Heart left ventricle (tissue), 16 donors: ENCODE measurements at places on chromosomes 7 and 10. TPM values are rescaled to one million over a fixed set of nuclear protein-coding genes. Genes with fewer than 3 reads are reported as not detected.

DNA sequence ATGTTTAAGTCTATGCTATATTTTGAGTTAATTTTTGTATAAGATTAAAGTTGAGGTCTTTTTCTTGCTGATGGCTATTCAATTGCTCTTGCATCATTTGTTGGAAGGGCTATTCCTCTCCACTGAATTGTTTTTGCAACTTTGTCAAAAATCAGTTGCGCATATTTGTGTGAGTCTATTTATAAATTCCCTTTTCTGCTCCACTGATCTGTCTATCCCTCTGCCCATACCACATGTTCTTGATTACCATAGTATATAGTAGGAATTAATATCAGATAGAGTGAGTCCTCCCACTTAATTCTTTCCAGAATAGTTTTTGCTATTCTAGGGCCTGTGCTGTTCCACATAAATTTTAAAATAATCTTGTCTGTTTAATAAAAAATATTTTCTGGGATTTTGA lies 152.4 kb upstream of the ADCY1 start:
- no peak for DNase-seq

- no peak for DNase-seq
Observed at GRCh38 chr10:102965311-102965851, 47.3 kb downstream of the CNNM2 start.

DNA sequence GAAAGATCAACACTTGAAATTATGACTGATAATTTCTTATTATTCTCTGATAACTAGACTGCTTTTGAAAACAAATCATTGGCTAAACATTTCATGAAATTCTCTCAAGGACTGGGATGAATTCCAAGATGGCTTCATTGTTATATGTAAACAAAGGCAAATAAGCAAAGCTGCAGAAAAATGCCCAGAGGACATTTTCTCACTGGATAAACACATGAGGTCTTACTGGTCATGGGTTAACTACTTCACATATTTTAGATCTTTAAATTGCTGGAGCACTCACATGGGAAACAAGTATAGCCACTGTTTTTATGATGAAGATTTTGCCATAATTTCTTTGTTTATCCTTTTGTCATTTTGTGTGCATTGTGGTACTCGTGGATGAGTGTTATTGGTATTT lies 239.1 kb downstream of the PHF14 start:
- no peak for DNase-seq

Gene FBXL13
- total RNA-seq = 0.42 TPM

DNA sequence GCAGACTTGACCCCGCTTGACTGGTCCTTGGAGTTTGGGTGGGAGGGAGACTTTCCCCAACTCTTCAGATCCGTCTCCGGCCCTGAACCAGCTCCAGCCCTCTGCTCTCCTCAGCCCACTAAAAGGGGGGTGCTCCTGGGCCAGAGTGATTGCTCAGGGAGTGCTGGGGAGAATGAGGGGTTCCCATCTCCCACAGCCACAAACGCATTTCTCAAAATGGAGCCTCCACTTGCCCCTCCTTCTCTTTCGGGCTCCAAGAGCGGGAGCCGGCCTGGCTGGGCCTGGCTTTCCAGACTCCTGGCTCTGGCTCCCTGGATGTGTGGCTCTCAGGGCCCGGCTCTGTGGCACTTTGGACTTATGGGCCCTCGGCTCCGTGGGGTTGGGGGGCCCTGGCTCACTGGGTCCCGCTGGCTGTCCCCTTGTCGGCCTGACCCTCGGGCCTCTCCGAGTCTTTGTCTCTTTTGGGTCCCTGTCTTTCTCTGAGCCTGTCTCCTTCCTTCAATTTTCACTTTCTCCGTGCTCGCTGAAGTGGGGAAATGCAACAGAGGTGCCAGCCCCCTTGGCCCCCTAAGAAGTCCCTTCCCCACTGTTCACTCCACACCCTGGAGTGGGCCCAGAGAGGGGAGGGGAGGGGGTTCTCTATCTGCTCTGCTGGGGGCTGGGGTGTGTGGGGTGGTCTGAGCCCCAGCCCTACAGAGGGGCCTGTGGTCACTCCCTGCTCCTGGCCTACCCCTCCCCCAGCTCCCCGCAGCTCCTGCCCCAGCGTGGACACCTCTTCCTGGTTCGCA lies 713 bp downstream of the LZTS2 start:
- peak; percentile 60 for DNase-seq

DNA sequence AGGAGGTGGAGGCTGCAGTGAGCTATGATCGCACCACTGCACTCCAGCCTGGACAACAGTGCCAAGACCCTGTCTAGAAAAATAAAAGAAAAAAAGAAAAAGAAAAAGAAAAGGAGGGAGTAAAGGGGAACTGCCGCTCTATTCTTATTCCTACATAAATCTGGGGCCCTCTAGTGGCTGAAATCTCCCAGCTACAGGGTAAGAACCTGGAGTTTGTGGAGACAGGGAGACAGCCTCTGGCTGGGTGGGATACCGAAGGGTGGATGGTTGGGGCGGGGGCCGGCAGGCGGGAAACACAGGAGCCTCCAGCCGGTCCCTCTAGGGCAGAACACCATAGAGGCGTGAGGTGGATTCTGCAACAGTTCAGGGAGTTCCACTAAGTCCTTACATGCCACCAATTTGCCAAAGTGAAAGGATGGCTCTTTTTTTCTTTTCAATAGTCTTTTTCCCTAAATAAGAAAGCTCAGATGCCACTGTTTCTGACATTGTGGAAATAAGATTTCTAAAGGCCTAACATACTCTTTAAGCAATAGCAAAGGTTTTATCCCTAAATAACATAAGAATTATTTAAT lies 117.3 kb downstream of the SVIL start:
- DNase-seq = no peak

DNA sequence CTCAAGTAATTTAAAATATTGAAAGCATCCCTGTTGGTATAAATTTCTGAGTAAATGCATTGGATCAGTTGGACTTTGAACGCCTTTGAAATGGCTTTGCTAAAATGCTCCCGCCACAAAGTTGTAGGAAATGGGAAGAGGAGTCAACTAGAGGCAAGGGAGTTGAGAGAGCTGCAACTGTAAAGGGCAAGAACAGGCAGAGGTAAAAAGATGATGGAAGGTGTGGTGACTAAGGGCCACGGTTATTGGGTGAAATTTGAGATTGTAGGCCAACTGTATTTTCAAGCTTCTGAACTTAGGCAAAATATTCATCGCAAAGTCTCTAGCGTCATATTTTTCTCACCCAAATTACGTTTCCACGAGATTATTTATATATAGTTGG lies 595 bp upstream of the SUMF2 start:
- no peak for DNase-seq

Gene TEX36
- total RNA-seq = not detected

GRCh38 chr10:43261578-43262396 lies 5.1 kb downstream of the RASGEF1A start:
- DNase-seq = no peak

DNA sequence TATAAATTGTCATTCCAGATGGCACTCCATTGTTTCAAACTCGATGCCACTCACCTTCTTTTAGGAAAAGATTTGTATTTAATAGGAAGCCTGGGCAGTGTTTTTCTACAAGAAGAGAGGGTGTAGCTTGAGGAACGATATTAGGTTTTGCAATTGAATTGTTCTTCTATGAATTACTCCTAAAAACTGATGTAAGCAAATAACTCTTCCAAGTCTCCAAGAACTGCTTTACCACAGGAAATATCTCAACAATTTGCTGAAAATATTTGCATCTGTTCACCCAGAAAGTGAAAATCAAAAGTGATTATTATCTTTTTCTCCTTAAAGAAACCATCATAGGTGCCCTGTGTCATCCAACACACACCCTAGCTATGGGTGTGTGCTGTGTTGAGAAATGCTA lies 261.3 kb upstream of the MEOX2 start:
- DNase-seq = no peak

GRCh38 chr7:133489906-133490305 lies 237.0 kb downstream of the EXOC4 start:
- no peak for DNase-seq

Gene MBLAC1
- total RNA-seq = 2.7 TPM

Gene AS3MT
- 22.7 TPM for total RNA-seq

GRCh38 chr10:3564346-3565002 lies 220.5 kb downstream of the KLF6 start:
- no peak for DNase-seq

DNA sequence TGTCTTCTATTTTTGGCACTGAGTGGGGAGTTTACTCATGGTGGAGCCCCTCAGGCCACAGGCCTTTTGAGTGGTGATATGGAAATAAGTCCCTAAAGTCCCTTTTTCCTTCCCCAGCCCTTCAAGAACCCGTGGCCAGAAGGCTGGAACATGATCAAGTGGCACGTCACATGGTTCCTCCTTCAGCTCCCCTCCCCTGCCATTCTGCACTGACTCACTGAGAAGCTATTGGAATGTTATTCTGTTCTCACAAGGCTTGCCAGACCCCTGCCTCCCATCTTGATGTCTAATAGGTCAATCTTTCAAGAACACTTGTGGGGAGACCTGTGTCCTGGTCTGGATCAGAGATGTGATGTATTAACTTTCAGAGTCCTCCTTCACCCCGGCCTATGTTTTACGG lies 279.8 kb downstream of the SEC23IP start:
- no peak for DNase-seq

- no peak for DNase-seq
Observed at GRCh38 chr7:34162027-34162565, 256.8 kb downstream of the BMPER start.

DNA sequence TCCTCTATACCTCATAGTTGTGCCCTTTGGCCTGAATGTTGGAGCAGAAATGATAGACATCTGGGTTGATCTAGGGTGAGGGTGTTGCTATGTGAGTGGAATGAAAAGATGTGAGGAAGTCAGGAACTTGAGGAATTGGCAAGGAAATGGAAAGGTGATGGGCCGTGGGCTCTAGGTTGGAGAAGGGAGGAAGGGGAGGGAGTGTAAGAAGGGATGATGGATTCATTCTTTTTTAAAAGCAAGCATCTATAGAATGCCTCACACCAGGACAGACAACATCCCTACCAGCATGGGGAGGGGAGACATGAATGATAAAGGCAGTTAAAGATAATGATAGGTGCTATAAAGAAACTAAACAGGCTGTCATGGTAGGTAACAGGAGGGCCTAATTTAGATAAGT lies 168.1 kb downstream of the WNT2 start:
- DNase-seq = no peak

- DNase-seq = no peak
Observed at GRCh38 chr10:76784076-76784475, 853.5 kb downstream of the KCNMA1 start.

GRCh38 chr10:132664407-132664806 lies 121.5 kb downstream of the NKX6-2 start:
- no peak for DNase-seq

GRCh38 chr7:109318136-109318535 lies 748.5 kb downstream of the DNAJB9 start:
- DNase-seq = no peak

Gene MEIG1
- total RNA-seq = not detected

DNA sequence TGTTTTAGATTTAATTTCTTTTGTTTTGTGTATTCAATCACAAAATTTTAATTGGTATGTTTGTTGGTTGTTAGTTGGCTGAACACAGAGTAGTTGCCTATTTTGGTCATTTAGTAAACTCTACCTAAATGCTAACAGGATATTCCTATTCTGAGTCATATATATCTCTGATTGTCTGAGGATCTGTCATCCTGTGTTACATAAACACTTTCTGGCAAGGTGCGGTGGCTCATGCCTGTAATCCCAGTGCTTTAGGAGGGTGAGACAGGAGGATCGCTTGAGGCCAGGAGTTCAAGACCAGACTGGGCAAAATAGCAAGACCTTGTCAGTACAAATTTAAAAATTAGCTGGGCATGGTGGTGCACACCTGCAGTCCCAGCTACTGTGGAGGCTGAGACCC lies 178.6 kb downstream of the PLCE1 start:
- no peak for DNase-seq

Gene PAX4
- not detected for total RNA-seq

DNA sequence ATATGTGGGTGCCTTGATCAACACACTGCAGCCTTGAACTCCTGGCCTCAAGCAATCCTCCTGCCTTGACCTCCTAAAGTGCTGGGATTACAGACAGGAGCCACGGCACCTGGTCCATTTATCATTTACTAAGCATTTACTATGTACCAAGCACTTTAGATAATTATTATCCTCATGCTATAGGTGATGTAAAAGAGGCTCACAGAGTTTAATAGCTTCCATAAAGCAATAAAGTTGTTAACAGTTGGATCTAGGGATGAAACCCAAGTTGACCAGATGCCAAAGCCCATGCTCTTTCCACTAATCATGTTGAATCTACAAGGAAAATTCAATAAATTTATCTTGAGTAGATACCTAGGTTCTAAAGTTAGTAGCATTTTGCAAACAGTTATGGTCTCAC lies 5.0 kb downstream of the NAPEPLD start:
- no peak for DNase-seq

DNA sequence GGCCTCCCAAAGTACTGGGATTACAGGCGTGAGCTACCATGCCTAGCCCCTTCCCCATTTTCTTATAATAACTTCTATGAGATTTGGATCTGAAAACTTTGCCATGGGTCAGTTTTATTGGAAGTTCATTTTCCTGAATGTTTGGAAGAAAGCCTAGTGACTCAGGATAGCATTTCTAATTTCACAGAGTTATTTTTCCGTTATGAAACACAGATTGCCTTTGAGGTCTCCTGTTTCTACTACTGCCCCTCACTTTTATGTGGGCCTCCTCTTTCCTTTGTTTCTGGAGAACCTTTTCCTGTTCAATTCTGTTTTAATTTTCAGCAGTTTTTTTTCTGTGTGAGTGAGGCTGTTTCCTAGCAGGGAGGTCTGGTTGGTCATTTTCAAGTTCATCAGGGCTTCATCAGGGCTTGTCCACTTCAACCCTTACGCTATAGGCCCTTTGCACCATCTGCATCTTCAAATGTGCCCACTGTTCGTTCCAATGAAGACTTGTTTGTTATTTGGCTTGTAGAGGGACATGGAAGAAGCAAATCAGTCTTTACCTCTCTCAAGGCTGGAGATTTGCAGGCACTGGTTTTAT lies 58.7 kb downstream of the BMPR1A start:
- no peak for DNase-seq
